ENCODE measurements at places on chromosomes 5 and 9. TPM values are rescaled to one million over a fixed set of nuclear protein-coding genes. Genes with fewer than 3 reads are reported as not detected.

- H3K36me3 ChIP-seq, result no peaks in the 10 kb centered on the region
- H3K4me3 ChIP-seq, result no peak overlapping the region
- no peak for DNase-seq
- H3K27me3 ChIP-seq, result no peaks in the 10 kb centered on the region
- H3K27ac ChIP-seq, result no peak overlapping the region
Observed at GRCh38 chr9:83445703-83446265, 92.4 kb downstream of the FRMD3 start.

- H3K27me3 ChIP-seq, result no peaks in the 10 kb centered on the region
- H3K36me3 ChIP-seq, result no peaks in the 10 kb centered on the region
- H3K4me1 ChIP-seq, result no peaks in the 10 kb centered on the region
- H3K27ac ChIP-seq, result no peak overlapping the region
Observed at GRCh38 chr9:116844621-116845020, 157.5 kb downstream of the TRIM32 start.

DNA sequence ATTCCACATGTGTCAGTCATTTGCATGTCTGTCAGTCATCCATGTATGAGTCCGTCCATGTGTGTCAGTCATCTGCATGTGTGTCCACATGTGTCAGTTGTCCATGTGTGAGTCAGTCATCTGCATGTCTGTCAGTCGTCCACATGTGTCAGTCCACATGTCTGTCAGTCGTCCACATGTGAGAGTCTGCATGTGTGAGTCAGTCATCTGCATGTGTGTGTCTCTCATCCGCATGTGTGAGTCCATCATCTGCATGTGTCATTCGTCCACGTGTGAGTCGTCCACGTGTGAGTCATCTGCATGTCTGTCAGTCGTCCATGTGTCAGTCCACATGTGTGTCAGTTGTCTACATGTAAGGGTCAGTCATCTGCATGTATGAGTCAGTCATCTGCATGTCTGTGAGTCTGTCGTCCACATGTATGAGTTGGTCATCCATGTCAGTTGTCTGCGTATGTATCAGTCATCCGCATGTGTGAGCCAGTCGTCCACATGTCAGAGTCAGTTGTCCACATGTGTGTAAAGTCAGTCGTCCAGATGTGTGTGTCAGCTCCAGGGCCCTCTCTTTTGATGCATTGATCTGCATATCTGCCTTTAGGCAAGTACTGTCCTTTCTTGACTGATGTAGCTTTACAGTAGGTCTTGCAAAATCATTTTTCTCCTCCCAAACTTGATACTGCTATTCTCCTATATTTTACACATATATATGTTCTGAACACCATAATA, 72.5 kb upstream of the CACNA1B start:
- no peak overlapping the region for H3K27ac ChIP-seq
- DNase-seq, result no peak
- no peak overlapping the region for H3K4me3 ChIP-seq
- no peaks in the 10 kb centered on the region for H3K27me3 ChIP-seq

- peak overlapping the region; percentile 18 for H3K4me3 ChIP-seq
- H3K36me3 ChIP-seq, result peaks cover 12% of the 10 kb centered on the region
- peaks cover 10% of the 10 kb centered on the region for H3K27me3 ChIP-seq
- peaks cover 52% of the 10 kb centered on the region for H3K4me1 ChIP-seq
- H3K27ac ChIP-seq, result peak overlapping the region; percentile 50
Observed at GRCh38 chr5:132748522-132749000, 1.3 kb downstream of the CCNI2 start.

DNA sequence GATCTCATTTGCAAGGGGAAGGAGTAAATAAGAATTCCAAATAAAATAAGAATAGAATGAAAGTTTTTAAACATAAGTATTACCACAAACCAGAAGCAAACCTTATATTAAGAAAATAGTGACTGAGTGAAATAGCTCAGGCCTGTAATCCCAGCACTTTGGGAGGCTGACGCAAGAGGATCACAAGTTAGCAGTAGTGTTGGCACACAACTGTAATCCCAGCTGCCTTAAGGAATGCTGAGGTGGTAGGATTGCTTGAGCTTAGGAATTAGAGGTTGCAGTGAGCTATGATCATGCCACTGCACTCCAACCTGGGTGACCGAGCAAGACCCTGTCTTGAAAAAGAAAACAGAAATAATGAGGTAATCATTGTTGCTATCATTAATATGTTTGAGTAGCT, 47.0 kb downstream of the APC start:
- H3K27ac ChIP-seq, result no peak overlapping the region
- DNase-seq, result no peak
- H3K4me1 ChIP-seq, result no peaks in the 10 kb centered on the region
- H3K4me3 ChIP-seq, result no peak overlapping the region
- no peaks in the 10 kb centered on the region for H3K27me3 ChIP-seq
- peaks cover 13% of the 10 kb centered on the region for H3K36me3 ChIP-seq

The INSL6 gene
- not detected for total RNA-seq

The RMRP gene
- 13,083 TPM for total RNA-seq

- peak overlapping the region; percentile 96 for H3K4me3 ChIP-seq
- DNase-seq, result peak; percentile 53
- peak overlapping the region; percentile 94 for H3K27ac ChIP-seq
- no peaks in the 10 kb centered on the region for H3K27me3 ChIP-seq
- H3K36me3 ChIP-seq, result peaks cover 43% of the 10 kb centered on the region
Observed at GRCh38 chr5:14665101-14665822, 744 bp downstream of the OTULIN start.

The TAF11L10 gene
- not detected for total RNA-seq

GRCh38 chr5:74499256-74500050, 141.1 kb downstream of the ENC1 start:
- DNase-seq, result no peak
- H3K36me3 ChIP-seq, result no peaks in the 10 kb centered on the region
- H3K27ac ChIP-seq, result no peak overlapping the region
- H3K27me3 ChIP-seq, result peaks cover 13% of the 10 kb centered on the region

GRCh38 chr9:133048595-133048994, 13.2 kb upstream of the CEL start:
- no peak overlapping the region for H3K4me3 ChIP-seq
- H3K27ac ChIP-seq, result no peak overlapping the region

The TMEM171 gene
- not detected for total RNA-seq

DNA sequence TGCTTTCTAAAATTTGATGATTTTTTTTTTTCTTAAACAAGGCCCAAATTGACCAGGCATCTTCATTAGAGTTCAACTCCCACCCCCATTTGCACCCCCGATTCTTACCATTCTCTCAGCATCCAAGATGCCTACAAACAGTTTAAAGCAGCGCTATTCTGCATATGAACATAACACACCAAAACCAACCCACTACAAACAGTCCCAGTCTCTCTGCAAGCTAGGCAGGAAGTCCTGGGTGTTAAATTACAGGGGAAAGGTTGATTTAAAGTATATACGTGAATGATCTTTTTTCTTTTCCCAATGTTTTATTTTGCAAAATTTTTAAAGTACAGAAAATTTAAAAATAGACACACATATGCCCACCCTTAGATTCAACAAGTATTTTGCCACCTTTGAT, 127.0 kb downstream of the ADAMTS12 start:
- no peak for DNase-seq
- H3K4me1 ChIP-seq, result no peaks in the 10 kb centered on the region
- H3K27ac ChIP-seq, result no peak overlapping the region
- no peak overlapping the region for H3K4me3 ChIP-seq
- no peaks in the 10 kb centered on the region for H3K36me3 ChIP-seq

- no peaks in the 10 kb centered on the region for H3K4me1 ChIP-seq
- H3K36me3 ChIP-seq, result no peaks in the 10 kb centered on the region
- no peak overlapping the region for H3K4me3 ChIP-seq
- no peaks in the 10 kb centered on the region for H3K27me3 ChIP-seq
Observed at GRCh38 chr5:102971676-102972293, 148.2 kb downstream of the GIN1 start.

GRCh38 chr5:5699062-5699461, 276.6 kb downstream of the ICE1 start:
- peaks cover 3% of the 10 kb centered on the region for H3K27me3 ChIP-seq
- H3K36me3 ChIP-seq, result no peaks in the 10 kb centered on the region
- no peak overlapping the region for H3K4me3 ChIP-seq
- H3K4me1 ChIP-seq, result no peaks in the 10 kb centered on the region

The SPATA31A3 gene
- total RNA-seq, result not detected

The FOXD4L6 gene
- not detected for total RNA-seq

DNA sequence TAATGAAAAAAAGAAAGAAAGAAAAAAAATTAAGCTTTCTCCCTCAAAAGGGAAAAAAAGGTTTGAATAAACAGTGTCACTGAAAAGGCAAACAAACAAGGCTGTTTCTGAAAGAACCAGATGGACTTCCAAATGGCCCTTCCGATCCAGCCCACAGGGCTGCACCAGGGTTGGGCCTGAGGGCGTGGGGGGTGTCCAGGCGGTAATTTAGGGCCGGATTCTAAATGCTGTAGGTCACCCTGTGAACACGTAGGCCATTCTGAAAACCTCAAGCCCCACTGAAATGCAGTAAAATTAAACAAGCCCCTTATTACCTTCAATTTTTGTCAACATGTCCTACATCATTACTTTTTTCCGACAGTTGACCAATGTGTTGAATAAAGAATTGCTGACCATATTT, 132.1 kb downstream of the HSD17B3 start:
- no peak for DNase-seq
- H3K27me3 ChIP-seq, result peaks cover 35% of the 10 kb centered on the region
- no peaks in the 10 kb centered on the region for H3K4me1 ChIP-seq

The PCDHGB6 gene
- not detected for total RNA-seq

The GOLGA2 gene
- 47.6 TPM for total RNA-seq

The FBLL1 gene
- total RNA-seq, result not detected

The QRFP gene
- not detected for total RNA-seq

The IRX2 gene
- not detected for total RNA-seq

GRCh38 chr9:16683326-16683725, 187.1 kb downstream of the BNC2 start:
- H3K4me1 ChIP-seq, result no peaks in the 10 kb centered on the region
- H3K27me3 ChIP-seq, result no peaks in the 10 kb centered on the region
- no peaks in the 10 kb centered on the region for H3K36me3 ChIP-seq
- H3K27ac ChIP-seq, result no peak overlapping the region
